IMR-90 (cell line): ENCODE measurements at places on chromosomes 7 and 10. TPM values are rescaled to one million over a fixed set of nuclear protein-coding genes. Genes with fewer than 3 reads are reported as not detected.

GRCh38 chr7:124914298-124914697, 15.3 kb downstream of the POT1 start:
- no peak overlapping the region for H3K4me3 ChIP-seq
- DNase-seq, result no peak
- H3K4me1 ChIP-seq, result no peaks in the 10 kb centered on the region
- H3K27ac ChIP-seq, result no peak overlapping the region

DNA sequence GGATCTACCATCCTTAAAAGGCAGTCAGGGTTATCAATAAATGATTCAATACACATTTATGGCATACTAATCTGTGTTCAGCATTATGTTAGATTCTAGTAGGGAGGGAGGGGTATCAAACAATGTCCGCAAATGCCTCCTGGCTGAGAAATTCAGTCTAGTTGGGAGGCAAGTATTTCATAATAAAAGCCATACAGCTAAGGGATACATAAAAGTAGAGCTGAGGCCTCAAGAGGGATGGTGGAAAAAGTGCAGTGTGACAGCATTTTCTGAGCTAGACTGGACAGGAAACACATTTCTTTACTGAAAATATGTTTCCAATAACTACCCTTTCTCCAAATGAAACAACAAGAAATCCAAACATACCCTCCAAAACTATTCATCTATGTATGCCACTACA, 152.8 kb upstream of the LRRN3 start:
- H3K27ac ChIP-seq, result no peak overlapping the region
- H3K4me1 ChIP-seq, result 0 out of 2 replicates have a peak, but pooled peaks cover 3% of the 10 kb centered on the region
- DNase-seq, result no peak
- H3K4me3 ChIP-seq, result no peak overlapping the region
- no peaks in the 10 kb centered on the region for H3K27me3 ChIP-seq

DNA sequence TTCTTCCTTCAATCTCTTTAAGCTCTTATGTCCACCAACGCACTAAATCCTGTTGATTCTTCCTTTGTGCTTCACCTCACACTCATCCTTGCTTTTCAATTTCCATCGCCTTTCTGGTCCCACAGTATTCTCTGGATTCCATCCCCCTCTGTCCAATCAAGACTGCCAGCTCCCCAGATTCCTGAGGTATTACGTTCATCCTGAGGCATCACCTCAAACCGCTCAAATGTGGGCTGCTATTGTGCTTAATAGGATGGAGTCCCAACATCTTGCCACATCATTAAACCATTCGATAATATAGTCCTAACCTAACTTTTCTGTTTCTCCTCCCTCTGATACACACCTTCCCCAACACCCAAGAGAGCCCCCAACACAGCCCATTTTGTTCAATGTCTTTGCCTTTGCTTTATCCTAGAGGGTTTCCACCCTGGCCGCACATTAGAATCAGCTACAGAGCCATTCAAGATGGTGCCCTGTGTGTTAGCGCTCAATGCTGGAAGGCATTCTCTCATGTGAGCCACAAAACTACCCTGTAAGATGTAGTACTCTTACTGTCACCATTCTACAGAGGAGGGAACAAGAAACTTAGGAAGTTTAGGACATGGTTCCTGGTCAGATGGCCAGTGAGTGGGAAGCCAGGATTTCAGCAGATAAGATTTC, 79.5 kb upstream of the LEP start:
- H3K27me3 ChIP-seq, result peaks cover 32% of the 10 kb centered on the region
- DNase-seq, result no peak
- no peak overlapping the region for H3K27ac ChIP-seq

OR2A5 gene
- not detected in 2 replicates for total RNA-seq

SPDYE1 gene
- total RNA-seq, result not detected in 2 replicates

LRRC61 gene
- total RNA-seq, result not detected in 2 replicates
